ENCODE measurements at places on chromosomes 11 and 22. TPM values are rescaled to one million over a fixed set of nuclear protein-coding genes. Genes with fewer than 3 reads are reported as not detected.
A peak's percentile ranks its signal among the peaks of the same experiment; 100 is the strongest.

- no peak for DNase-seq
These were observed 1133.4 kb upstream of the CCDC90B start for GRCh38 chr11:84419616-84420015.

- DNase-seq, result no peak
These were observed 91.2 kb downstream of the UBASH3B start for GRCh38 chr11:122746611-122747244.

DNA sequence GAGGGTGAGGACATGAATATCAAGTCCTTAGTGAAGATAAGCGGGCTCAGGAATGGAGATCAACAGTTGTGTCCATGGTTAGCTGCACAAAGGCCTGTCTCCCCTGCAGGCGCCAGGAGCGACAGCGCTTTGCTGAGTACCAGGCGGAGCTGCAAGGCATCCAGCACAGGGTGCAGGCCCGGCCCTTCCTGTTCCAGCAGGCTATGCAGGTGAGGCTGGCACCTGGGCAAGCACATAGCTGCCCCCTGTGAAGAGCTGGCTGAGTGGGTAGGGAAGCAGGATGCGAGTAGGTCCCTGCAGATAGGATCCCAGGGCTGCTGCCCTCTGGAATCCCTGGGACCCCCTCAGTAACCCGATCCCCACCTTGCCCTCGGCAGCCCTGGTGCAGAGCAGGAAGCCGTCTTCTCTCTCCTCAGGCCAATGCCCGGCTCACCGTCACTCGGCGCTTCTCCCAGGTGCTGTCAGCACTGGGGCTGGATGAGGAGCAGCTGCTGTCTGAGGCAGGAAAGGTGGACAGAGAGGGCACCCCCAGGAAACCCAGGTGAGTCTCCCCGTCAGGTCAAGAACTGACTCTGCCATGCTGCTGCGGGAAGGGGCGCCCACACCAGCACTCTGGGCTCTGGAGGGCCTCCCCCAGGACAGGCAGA, 2.6 kb upstream of the SART1 start:
- no peak for DNase-seq

APOA5 gene
- not detected for polyA plus RNA-seq

CD3D gene
- not detected for polyA plus RNA-seq

PPP1R14B gene
- polyA plus RNA-seq, result 192 TPM

- DNase-seq, result no peak
These were observed 44.0 kb upstream of the KIRREL3 start for GRCh38 chr11:127044535-127044934.

DNA sequence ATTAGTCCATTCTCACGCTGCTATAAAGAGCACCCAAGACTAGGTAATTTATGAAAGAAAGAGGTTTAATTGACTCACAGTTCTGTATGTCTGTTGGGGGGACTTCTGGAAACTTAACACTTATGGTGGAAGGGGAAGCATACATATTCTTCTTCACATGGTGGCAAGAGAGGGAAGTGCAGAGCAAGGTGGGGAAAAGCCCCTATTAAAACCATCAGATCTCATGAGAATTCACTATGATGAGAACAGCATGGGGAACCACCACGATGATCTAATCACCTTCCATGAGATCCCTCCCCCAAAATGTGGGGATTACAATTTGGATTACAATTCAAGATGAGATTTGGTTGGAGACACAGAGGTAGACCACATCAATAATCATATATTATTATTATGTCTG, 25.7 kb downstream of the CEP57 start:
- DNase-seq, result no peak

DNA sequence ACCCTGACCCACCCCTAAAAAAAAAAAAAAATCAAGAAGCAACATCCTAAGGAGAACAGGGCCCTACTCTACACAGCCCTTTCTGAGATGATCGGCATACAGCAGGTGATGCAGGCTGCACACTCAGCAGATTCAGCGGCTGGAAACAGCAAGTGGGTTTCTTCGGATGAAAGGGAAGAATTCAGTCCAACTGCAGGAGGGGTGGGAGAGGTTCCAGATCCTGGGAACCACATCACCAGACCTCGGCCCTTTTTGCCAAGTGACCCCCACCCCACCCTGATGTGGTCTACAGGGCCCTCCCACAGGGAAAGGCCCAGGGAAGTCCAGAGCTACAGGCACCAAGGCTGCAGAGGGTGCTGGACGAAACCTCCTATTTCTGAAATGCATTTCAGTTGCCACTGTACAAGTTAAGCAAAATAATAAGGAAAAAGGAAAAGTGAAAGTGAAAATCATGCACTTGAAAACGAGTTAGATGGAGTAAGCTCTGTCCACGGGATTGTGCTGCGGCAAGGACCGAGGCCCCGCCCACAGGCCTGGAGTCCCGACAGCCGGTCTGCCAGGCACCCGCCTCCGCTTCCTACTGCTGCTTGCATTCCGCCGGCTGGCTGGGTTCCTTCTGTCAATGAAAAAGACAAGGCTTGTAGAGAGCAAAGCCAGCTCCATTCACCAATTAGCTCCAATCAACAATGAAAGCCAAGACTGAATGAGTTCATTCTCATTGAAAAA, 16.0 kb upstream of the PHLDA2 start:
- peak; percentile 46 for DNase-seq

KMT5B gene
- polyA plus RNA-seq, result 43.3 TPM

TOP3B gene
- polyA plus RNA-seq, result 18.3 TPM

- DNase-seq, result no peak
These were observed 212.7 kb upstream of the NTM start for GRCh38 chr11:131157678-131158077.

DNA sequence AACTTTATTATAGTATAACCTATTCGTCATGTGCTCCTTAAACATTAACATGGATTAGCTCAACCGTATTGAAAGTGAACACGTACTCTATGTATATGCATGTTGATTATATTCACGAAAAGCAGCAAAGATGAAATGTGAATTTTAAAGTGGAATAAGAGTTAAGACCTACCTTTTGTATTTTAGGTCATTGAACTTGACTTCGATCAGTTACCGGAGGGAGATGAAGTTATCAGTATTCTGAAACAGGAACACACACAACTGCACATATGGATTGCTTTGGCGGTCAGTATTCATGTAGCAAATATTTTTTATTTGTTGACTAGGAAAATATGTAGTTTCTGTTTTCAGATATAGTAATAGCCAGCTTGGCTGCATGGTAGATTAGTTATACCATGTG, 1.4 kb downstream of the CTR9 start:
- no peak for DNase-seq

CABP2 gene
- not detected for polyA plus RNA-seq
